Nephron progenitor cell (in vitro differentiated cells): ENCODE measurements at places on chromosomes 7 and 10.

GRCh38 chr10:11178606-11179515 lies 161.2 kb downstream of the CELF2 start:
- no peaks in the 10 kb centered on the region for H3K27me3 ChIP-seq
- no peak overlapping the region for H3K4me3 ChIP-seq
- no peak overlapping the region for H3K27ac ChIP-seq
- H3K4me1 ChIP-seq: peaks cover 21% of the 10 kb centered on the region

DNA sequence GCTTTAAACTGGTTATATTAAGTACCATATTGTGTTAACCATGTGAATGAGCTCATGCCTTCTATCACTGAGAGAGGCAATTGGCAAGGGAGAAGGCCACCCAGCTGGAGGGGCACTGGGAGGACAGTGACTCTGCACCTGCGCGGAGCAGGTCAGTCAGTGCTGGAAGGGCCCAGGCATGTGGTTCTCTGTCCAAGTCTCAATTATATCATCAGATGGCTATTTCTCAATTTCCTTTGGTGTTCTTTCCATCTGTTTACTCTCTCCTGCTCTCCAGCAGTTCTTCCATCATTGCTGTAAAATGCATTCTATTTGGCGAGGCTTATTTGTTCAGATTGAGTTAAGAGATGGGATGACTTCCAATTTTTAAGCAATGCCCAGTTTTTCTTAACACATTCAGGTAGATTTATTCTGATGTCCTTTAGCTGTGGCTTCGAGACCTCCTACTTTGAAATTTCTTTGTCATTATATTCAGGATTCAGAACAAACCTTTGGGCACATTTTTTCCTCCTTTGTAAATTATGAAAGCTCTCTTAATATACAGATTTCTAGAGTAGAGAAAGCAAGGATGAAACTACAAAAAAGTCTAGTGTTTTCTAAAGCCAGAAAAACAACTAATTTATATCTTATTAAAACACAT lies 159.3 kb downstream of the BMPER start:
- peaks cover 23% of the 10 kb centered on the region for H3K4me1 ChIP-seq
- DNase-seq: no peak
- H3K27ac ChIP-seq: no peak overlapping the region
- H3K4me3 ChIP-seq: no peak overlapping the region
- no peaks in the 10 kb centered on the region for H3K36me3 ChIP-seq
- H3K27me3 ChIP-seq: no peaks in the 10 kb centered on the region

DNA sequence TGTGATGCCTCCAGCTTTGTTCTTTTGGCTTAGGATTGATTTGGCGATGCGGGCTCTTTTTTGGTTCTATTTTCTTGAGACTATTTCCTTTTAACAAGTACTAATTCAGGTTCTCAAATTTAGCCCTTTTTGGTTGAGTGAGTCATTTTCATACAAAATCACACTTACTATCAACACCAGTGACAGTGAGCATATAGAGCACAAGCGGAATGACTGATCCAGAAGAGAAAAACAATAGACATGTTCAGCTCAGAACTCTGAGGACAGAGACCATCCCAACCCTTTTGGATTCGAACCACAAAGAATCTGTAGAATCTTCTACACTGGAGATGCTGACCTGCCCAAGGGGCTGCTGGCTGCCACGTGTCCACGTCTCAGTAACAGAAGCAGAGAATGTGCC lies 56.4 kb upstream of the INSYN2A start:
- no peak overlapping the region for H3K27ac ChIP-seq
- no peak for DNase-seq
- peaks cover 3% of the 10 kb centered on the region for H3K27me3 ChIP-seq

GRCh38 chr10:23405540-23405939 lies 33.3 kb upstream of the OTUD1 start:
- H3K27me3 ChIP-seq: peaks cover 4% of the 10 kb centered on the region
- DNase-seq: no peak
- no peaks in the 10 kb centered on the region for H3K4me1 ChIP-seq

DNA sequence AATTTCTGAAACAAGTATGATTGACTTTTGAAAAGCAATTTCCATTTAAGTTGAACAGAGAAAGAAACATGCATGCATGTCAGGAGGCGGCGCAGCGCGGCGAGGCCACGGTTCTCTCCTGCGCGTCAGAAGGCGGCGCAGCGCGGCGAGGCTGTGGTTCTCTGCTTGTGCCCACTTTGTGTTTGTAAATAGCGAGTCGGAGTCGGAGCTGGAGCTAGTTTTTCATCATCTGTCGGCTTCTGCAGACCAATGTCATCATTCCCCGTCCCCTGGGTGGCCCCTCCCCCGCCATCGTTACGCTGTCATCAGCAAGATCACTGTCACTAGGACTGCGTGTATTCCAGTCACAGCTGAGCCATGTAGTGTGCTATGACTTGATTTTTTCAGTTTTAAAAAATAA lies 49.2 kb downstream of the INPP5A start:
- no peak overlapping the region for H3K4me3 ChIP-seq
- peak overlapping the region; percentile 57 for H3K27ac ChIP-seq
- no peak for DNase-seq
- H3K27me3 ChIP-seq: no peaks in the 10 kb centered on the region
- peaks cover 37% of the 10 kb centered on the region for H3K4me1 ChIP-seq
- peaks cover 15% of the 10 kb centered on the region for H3K36me3 ChIP-seq

DNA sequence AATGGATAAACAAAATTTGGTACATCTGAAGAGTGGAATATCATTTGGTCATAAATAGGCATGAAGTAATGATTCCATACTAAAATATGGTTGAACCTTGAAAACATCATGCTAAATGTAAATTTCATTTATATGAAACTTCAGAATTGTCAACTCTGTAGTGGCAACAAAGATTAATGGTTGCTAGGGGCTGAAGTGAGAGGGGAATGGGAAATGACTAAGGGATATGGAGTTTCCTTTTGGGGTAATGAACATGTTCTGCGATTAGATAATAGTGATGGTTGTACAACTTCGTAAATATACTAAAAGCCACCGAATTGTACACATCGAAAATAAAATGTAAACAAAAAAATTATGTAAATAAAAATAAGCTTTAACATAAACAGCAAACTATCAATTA lies 384.1 kb upstream of the STEAP1 start:
- no peak for DNase-seq
- no peaks in the 10 kb centered on the region for H3K36me3 ChIP-seq
- H3K4me3 ChIP-seq: no peak overlapping the region

DNA sequence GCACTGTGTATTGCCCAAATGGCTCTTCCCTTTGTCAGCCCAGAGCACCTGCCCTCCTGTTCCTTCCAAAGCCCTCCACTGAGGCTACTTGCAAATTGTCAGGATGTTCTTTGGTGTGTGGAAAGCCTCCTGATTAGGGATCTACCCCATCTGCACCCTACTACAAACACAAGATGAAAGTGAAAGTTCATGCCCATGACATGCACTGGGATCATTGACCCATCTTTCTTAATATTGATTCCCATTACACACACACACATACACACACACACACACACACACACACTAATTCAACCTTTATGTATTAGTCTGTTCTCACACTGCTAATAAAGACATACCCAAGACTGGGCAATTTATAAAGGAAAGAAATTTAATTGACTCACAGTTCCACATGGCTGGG lies 213.7 kb upstream of the IGFBP3 start:
- peaks cover 10% of the 10 kb centered on the region for H3K4me1 ChIP-seq
- H3K27ac ChIP-seq: no peak overlapping the region
- H3K36me3 ChIP-seq: no peaks in the 10 kb centered on the region
- H3K4me3 ChIP-seq: no peak overlapping the region

DNA sequence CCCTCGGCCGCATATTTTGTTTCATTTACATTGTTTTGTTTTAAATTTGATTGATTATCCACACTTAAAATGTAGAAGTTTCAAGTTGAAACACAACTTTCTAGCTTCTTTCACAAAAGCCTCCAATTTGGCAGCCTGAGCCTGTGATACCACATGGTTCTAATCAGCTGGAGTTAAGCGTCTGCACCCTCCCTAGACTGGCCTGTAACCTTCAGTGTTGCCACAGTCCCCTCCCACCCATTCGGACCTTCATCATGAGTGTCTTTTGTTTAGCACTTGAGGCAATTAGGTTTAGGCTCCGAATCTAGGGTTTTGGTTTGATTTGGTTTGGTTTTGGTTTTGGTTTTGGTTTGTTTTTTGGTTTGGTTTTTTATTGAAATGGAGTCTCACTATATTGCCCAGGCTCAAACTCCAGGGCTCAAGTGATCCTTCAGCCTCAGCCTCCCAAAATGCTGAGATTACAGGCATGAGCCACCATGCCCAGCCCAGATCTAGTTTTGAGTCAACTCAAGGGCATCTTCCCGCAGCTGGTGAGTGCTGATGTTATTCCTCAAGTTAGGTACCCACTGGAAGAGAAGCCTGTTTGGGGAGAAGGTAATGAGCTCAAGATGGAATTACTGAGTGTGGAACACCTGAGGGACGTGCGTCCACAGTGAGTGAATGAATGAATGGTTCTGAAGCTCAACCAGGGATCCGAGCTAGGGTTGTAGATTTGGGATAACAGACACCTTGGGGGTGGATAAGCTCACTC lies 201.4 kb downstream of the HECW1 start:
- H3K36me3 ChIP-seq: no peaks in the 10 kb centered on the region
- no peaks in the 10 kb centered on the region for H3K27me3 ChIP-seq
- DNase-seq: no peak
- peaks cover 22% of the 10 kb centered on the region for H3K4me1 ChIP-seq

DNA sequence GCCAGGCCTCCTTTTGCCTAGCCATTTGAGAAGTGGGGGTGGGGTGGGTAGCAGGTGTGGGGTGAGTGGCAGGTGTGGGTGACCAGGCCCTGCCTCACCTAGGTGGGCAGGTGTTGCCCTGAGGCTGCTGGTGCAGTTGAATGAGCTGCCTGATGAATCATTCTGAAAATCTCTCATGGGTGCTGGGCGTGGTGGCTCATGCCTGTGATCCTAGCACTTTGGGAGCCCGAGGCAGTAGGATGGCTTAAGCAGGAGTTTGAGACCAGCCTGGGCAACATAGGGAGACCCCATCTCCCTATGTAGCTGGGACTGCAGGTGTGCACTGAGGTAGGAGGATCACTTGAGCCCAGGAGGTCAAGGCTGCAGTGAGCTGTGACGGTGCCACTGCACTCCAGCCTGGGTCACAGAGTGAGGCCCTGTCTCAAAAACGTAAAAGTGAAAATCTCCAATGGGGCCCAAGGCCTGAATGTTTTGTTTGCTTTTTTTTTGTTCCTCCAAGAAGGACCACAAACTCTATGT lies 17.7 kb downstream of the TSPAN14 start:
- H3K4me1 ChIP-seq: peaks cover 77% of the 10 kb centered on the region
- no peak for DNase-seq
- H3K27ac ChIP-seq: peak overlapping the region; percentile 64
- no peaks in the 10 kb centered on the region for H3K27me3 ChIP-seq
- no peak overlapping the region for H3K4me3 ChIP-seq
